Kidney (tissue), 22 donors: ENCODE measurements at places on chromosomes 1 and 21. TPM values are rescaled to one million over a fixed set of nuclear protein-coding genes. Genes with fewer than 3 reads are reported as not detected.

Gene ATF3
- 12.8 TPM for total RNA-seq

Gene C1orf216
- 7.4 TPM for total RNA-seq

Gene FCGR3B
- total RNA-seq: 4.3 TPM

Gene SSU72
- 102 TPM for total RNA-seq

Gene EPHA2
- 34.2 TPM for total RNA-seq

Gene SLC16A4
- total RNA-seq: 53.1 TPM

Gene LCE2A
- total RNA-seq: not detected

Gene DISP3
- 0.19 TPM for total RNA-seq

Gene ACTL8
- not detected for total RNA-seq

Gene CR1L
- total RNA-seq: 0.44 TPM

Gene PLEKHA6
- total RNA-seq: 65.1 TPM

Gene ATP6V1G3
- total RNA-seq: 1.9 TPM

Gene AMY1A
- total RNA-seq: not detected

Gene FALEC
- total RNA-seq: not detected

Gene LYSMD1
- total RNA-seq: 7.9 TPM

Gene LCE3C
- total RNA-seq: not detected

Gene PHACTR4
- 51.5 TPM for total RNA-seq

Gene NPHS2
- total RNA-seq: 1.2 TPM

Gene AK4
- 47.6 TPM for total RNA-seq

Gene HMCN1
- 2.7 TPM for total RNA-seq

Gene KIAA1614
- 12.3 TPM for total RNA-seq

Gene MPL
- 0.25 TPM for total RNA-seq

Gene AKR7A3
- 6.2 TPM for total RNA-seq
